Activated CD8-positive, alpha-beta memory T cell treated with anti-CD3 and anti-CD28 coated beads, Interleukin-2, amount 10 ng/mL, durations not matched to agents 7 days and 5 days (primary cell): ENCODE measurements at places on chromosomes 6 and 20. TPM values are rescaled to one million over a fixed set of nuclear protein-coding genes. Genes with fewer than 3 reads are reported as not detected.

THBS2 gene
- not detected for total RNA-seq

CALHM6 gene
- 13.8 TPM for total RNA-seq

EPPIN gene
- total RNA-seq, result not detected

RIMS1 gene
- total RNA-seq, result not detected

RHAG gene
- not detected for total RNA-seq

TRAPPC3L gene
- not detected for total RNA-seq

- H3K27me3 ChIP-seq, result peaks cover 4% of the 10 kb centered on the region
- H3K4me1 ChIP-seq, result peaks cover 5% of the 10 kb centered on the region
- no peaks in the 10 kb centered on the region for H3K36me3 ChIP-seq
- no peak for DNase-seq
- no peak overlapping the region for H3K4me3 ChIP-seq
Measured at GRCh38 chr20:38278131-38278530, 17.6 kb upstream of the KIAA1755 start.

DNA sequence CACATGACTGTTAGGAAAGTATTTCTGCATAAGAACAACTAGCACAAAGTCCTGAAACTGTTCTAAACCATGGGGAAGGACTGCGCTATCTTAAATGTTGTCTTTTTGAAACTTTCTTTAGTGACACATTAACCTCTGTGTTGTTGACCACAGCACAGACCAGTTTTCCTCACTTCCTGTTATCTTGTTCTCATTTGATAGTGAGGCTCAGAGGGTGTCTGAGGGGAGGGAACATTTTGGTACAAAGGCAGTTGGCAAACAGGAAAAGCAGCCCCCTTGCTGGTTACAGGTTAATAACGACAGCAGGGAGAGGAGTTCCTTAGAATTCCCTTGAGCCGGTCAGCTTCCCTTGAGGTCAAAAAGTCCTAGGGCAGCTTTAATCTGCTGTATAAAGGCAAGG, 143.5 kb upstream of the BMP2 start:
- H3K4me3 ChIP-seq, result no peak overlapping the region
- no peaks in the 10 kb centered on the region for H3K36me3 ChIP-seq

GRCh38 chr6:149867876-149868640, 3.9 kb upstream of the LRP11 start:
- DNase-seq, result no peak
- H3K4me3 ChIP-seq, result no peak overlapping the region
- peaks cover 32% of the 10 kb centered on the region for H3K27me3 ChIP-seq
- no peak overlapping the region for H3K27ac ChIP-seq
- H3K4me1 ChIP-seq, result peaks cover 7% of the 10 kb centered on the region
- H3K36me3 ChIP-seq, result no peaks in the 10 kb centered on the region

GRCh38 chr6:109820706-109821350, 129.7 kb downstream of the FIG4 start:
- no peaks in the 10 kb centered on the region for H3K36me3 ChIP-seq
- no peaks in the 10 kb centered on the region for H3K4me1 ChIP-seq
- DNase-seq, result no peak

- peaks cover 6% of the 10 kb centered on the region for H3K36me3 ChIP-seq
- H3K27ac ChIP-seq, result no peak overlapping the region
- H3K4me1 ChIP-seq, result peaks cover 31% of the 10 kb centered on the region
- DNase-seq, result no peak
- no peaks in the 10 kb centered on the region for H3K27me3 ChIP-seq
Measured at GRCh38 chr6:4817551-4817950, 41.3 kb downstream of the CDYL start.

GRCh38 chr20:14617123-14617522, 279.7 kb upstream of the FLRT3 start:
- no peak for DNase-seq
- no peak overlapping the region for H3K27ac ChIP-seq
- no peaks in the 10 kb centered on the region for H3K27me3 ChIP-seq

DNA sequence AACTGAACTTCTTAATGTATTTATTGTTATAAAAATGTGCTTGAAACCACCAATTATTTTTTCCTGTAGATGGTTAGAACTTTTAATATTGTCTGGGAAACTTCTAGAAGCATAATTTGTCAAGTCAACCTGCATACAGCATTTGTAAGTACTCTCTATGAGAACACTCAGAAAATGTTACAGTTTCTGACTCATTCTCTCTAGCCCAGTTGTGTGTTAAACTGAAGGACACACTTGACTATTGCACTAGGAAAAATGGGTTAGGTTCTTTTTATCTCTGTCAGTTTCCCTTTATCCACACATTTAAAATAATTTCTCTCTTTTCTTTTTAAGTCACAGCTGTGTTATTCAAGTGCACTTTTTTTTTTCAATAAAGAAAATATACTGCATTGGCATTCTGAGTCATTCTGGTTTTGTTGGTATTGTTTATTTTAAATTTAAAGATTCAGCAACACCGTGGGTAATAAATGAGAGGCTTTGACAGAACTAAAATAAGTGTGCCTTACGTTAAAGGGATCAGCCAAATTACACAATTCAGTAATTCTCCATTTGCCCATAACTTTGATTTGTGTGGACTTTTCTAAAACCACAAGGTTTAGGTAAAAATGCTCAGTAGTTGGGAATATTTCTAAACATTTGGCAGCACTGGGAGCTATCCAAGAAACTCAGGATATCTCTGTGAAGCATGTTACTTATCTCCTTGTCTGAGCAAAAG, 50.7 kb downstream of the OPN5 start:
- H3K4me1 ChIP-seq, result peaks cover 6% of the 10 kb centered on the region
- H3K27me3 ChIP-seq, result peaks cover 6% of the 10 kb centered on the region
- DNase-seq, result no peak
- no peak overlapping the region for H3K27ac ChIP-seq
- H3K4me3 ChIP-seq, result no peak overlapping the region

- H3K27me3 ChIP-seq, result peaks cover 19% of the 10 kb centered on the region
- H3K36me3 ChIP-seq, result peaks cover 35% of the 10 kb centered on the region
- no peak for DNase-seq
- no peaks in the 10 kb centered on the region for H3K4me1 ChIP-seq
- H3K27ac ChIP-seq, result no peak overlapping the region
- H3K4me3 ChIP-seq, result no peak overlapping the region
Measured at GRCh38 chr6:157579467-157580031, 198.6 kb downstream of the ZDHHC14 start.

- no peak overlapping the region for H3K27ac ChIP-seq
- peaks cover 44% of the 10 kb centered on the region for H3K27me3 ChIP-seq
- no peak for DNase-seq
- H3K36me3 ChIP-seq, result no peaks in the 10 kb centered on the region
- H3K4me3 ChIP-seq, result no peak overlapping the region
- H3K4me1 ChIP-seq, result no peaks in the 10 kb centered on the region
Measured at GRCh38 chr6:12929678-12930077, 213.1 kb downstream of the PHACTR1 start.
